Activated T-helper 1 cell treated with anti-CD3 and anti-CD28 coated beads, Interleukin-12 subunit alpha, Interleukin-12 subunit beta, Interleukin-2, Interleukin-4 antibody, amounts not matched to agents 30 ng/mL and 10 ng/mL and 1 ng/mL, durations not matched to agents 14 hours and 24 hours and 36 hours (primary cell): ENCODE measurements at places on chromosomes 7 and 10. TPM values are rescaled to one million over a fixed set of nuclear protein-coding genes. Genes with fewer than 3 reads are reported as not detected.

- no peaks in the 10 kb centered on the region for H3K36me3 ChIP-seq
- no peak overlapping the region for H3K27ac ChIP-seq
- H3K4me1 ChIP-seq: peaks cover 6% of the 10 kb centered on the region
- H3K27me3 ChIP-seq: no peaks in the 10 kb centered on the region
Measured at GRCh38 chr10:56622335-56622973, 261.4 kb upstream of the ZWINT start.

DNA sequence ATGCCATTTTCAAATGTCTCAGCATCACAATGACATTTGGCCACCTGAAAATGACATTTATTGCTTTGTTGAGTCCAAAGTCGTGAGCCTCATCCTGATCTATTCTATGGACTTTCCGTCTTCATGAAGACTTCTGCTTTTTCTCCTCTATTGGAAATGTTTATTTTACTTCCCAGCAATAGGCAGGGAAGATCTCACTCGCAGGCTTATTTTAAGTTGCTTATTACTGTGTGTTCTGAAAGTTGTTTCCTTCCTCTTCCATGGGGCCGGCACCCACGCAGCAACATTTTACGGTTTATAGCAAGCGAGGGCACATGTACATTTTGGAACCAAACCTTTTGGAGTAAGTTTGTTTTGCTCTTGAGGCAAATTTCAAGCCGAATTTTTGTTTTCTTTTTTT lies 221.0 kb upstream of the KLF6 start:
- peaks cover 8% of the 10 kb centered on the region for H3K27me3 ChIP-seq
- no peak overlapping the region for H3K27ac ChIP-seq
- no peak for DNase-seq
- H3K4me1 ChIP-seq: peaks cover 11% of the 10 kb centered on the region
- no peak overlapping the region for H3K4me3 ChIP-seq
- no peaks in the 10 kb centered on the region for H3K36me3 ChIP-seq

Gene EIF5AL1
- total RNA-seq: 0.34 and 0.59 TPM in 2 replicates

Gene C10orf67
- total RNA-seq: 0.18 TPM in 1 of 2 replicates, not detected in the other

- no peak overlapping the region for H3K27ac ChIP-seq
- H3K36me3 ChIP-seq: no peaks in the 10 kb centered on the region
- H3K4me1 ChIP-seq: no peaks in the 10 kb centered on the region
- H3K27me3 ChIP-seq: no peaks in the 10 kb centered on the region
- no peak overlapping the region for H3K4me3 ChIP-seq
Measured at GRCh38 chr7:147151661-147152060, 1035.1 kb downstream of the CNTNAP2 start.

DNA sequence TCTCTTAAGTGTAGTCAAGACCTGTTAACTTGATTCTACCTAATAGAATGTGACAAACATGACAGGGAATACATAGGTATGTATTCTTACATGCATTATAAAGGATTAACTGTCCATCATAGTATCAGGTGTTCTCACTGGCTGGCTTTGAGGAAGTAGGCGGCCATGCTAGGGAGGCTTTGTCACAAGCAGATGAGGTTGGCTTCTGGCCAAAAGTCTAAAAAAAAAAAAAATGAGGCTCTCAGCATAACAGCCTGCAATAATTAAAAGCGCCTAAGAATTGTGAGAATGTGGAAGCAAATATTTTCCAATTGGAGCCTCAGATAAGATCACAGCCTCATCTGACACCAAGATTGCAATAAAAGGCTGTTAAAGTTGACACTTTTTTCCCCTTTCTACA lies 1256.8 kb upstream of the SORCS1 start:
- H3K27me3 ChIP-seq: no peaks in the 10 kb centered on the region
- H3K4me3 ChIP-seq: no peak overlapping the region
- H3K36me3 ChIP-seq: no peaks in the 10 kb centered on the region
- H3K4me1 ChIP-seq: no peaks in the 10 kb centered on the region

GRCh38 chr10:119575991-119576390 lies 20.8 kb downstream of the TIAL1 start:
- H3K36me3 ChIP-seq: peaks cover 36% of the 10 kb centered on the region
- H3K27ac ChIP-seq: no peak overlapping the region
- no peak for DNase-seq
- H3K27me3 ChIP-seq: no peaks in the 10 kb centered on the region
- peaks cover 28% of the 10 kb centered on the region for H3K4me1 ChIP-seq

Gene NCF1
- total RNA-seq: 0.39 and 0.67 TPM in 2 replicates

DNA sequence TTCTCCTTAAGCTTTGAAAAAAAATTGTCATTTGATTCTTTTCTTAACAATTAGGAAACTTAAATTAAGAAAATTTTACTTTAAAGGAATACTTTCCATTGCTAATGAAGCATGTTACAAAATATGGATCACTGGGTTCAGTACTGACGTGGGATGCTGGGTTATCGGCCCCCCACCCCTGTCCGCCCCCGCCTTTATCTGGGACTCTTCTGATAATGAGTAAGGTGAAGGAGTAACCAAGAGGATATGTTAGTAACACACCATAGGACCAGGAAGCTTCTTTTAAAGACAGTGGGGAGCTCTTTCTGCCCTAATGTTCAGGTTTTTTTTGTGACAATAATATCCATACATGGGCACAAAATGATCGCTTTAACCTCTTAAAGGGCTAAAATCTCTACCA lies 29.7 kb downstream of the BEND7 start:
- no peak overlapping the region for H3K4me3 ChIP-seq
- no peaks in the 10 kb centered on the region for H3K4me1 ChIP-seq
- H3K36me3 ChIP-seq: no peaks in the 10 kb centered on the region

GRCh38 chr7:16586081-16586874 lies 59.3 kb downstream of the ANKMY2 start:
- H3K36me3 ChIP-seq: no peaks in the 10 kb centered on the region
- H3K4me3 ChIP-seq: no peak overlapping the region
- DNase-seq: no peak
- peaks cover 2% of the 10 kb centered on the region for H3K27me3 ChIP-seq

- no peaks in the 10 kb centered on the region for H3K36me3 ChIP-seq
- no peaks in the 10 kb centered on the region for H3K27me3 ChIP-seq
- no peak for DNase-seq
- no peak overlapping the region for H3K27ac ChIP-seq
Measured at GRCh38 chr7:136878878-136879277, 10.4 kb downstream of the CHRM2 start.

DNA sequence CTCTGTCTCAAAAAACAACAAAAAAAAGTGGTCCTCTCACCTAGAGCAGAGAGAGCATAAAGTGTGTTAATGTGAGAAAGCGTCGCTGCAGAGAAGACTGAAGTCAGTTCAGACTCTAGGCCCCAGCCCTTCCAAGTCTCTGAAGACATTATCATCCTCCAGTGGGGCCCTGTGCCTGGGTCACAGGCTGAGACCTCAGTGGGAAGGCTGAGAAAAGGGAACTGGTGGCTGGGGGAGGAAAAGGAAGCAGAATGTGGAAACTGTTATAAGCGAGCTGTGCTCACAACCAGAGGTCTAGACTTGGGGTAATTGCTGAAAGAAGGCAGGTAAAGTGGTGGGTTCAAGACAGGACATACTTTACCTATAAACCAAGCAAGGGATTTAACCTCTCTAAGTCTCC lies 4.9 kb upstream of the RRP12 start:
- H3K27me3 ChIP-seq: no peaks in the 10 kb centered on the region
- H3K4me1 ChIP-seq: peaks cover 16% of the 10 kb centered on the region
- H3K4me3 ChIP-seq: no peak overlapping the region
- H3K27ac ChIP-seq: no peak overlapping the region
- no peaks in the 10 kb centered on the region for H3K36me3 ChIP-seq

DNA sequence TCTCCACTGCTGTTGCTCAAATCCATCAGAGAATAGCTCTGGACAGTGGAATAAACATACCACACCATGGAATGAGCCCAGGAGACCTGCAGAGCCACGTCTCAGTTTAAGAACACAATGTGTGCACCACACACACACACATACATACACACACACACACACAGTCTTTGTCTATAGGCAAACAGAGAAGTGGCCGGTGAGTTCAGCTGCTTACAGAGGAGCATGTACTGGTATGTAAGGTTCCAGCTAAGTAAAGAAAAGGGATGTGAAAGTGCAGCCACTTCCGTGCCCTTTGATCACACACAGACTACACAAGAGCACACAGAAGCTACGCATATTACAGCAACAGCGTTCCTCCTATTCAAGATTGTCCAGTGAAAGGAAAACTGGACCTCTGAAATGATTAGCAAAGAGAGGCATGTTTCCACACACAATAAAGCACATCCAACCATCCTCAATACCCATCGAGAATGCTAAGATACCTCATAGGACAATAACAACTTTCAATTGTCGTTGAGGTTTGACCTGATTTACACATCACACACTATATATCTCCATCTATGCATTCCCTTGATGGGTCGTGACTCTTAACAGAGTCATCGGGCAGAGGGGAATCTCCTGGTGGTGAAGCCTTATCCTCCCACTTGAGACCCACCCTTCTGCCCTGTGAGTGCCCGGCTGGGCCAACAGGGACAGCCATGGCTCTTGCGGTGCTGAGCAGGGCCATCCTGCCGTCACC lies 23.6 kb downstream of the SLC35B4 start:
- DNase-seq: no peak
- no peaks in the 10 kb centered on the region for H3K27me3 ChIP-seq
- peaks cover 15% of the 10 kb centered on the region for H3K36me3 ChIP-seq

Gene PANK1
- total RNA-seq: 3.2 and 4.8 TPM in 2 replicates

DNA sequence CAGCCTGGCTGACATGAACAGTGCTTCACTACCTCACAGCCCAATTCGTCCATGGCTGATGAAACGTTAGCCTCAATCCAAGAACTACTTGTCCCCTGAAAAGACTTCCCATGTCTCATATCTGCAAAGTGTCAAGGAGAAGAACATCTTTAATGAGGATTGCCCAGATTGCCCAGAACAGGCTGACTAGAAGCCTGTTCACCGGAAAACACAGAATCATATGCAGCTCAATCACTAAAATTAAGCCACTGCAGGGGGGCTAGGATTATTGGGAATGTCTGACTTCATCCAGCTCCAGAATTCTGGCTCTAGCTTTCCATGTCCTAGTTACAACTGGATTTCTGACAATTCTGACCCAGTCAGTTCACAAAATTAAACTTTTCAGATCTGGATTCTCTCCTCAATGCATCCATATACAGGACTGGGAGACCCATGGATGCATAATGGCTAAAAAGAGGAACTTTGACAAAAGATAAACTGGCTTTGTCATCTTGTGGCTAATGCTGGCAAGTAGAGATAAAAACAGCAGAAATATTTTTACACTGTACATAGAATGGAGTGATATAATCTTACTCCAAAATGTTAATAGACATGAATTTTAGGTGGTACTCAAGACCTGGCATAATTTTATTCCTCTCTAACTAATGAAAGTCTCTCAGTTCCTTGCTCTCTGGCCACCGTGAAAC lies 467.0 kb upstream of the POT1 start:
- DNase-seq: no peak
- H3K27me3 ChIP-seq: no peaks in the 10 kb centered on the region
- H3K4me1 ChIP-seq: no peaks in the 10 kb centered on the region
- H3K4me3 ChIP-seq: no peak overlapping the region
- no peaks in the 10 kb centered on the region for H3K36me3 ChIP-seq
- no peak overlapping the region for H3K27ac ChIP-seq

Gene MOGAT3
- total RNA-seq: not detected in 2 replicates

Gene BTAF1
- 58.8 and 59.2 TPM in 2 replicates for total RNA-seq

Gene ZNF92
- 14.7 and 16.6 TPM in 2 replicates for total RNA-seq

DNA sequence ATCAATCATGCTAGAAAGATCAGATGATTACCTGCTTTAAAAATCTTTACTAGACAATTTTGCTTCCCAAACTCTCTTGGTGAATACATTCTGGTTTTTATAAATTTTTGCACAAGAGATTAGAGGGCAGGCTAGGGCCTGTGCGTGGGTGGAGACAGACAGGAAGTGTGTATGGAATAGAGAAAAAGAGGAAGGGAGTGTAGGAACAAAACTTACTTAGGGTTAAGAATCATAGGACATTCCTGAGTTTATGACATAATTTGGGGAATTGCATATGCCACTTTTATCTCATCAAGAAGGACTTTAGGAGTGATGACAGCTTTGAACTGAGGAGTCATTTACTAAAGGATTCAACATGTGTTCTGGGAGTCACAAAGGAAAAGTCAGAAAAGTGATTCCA lies 31.3 kb downstream of the LAMB1 start:
- no peak overlapping the region for H3K27ac ChIP-seq
- no peaks in the 10 kb centered on the region for H3K4me1 ChIP-seq
- H3K4me3 ChIP-seq: no peak overlapping the region
- H3K36me3 ChIP-seq: no peaks in the 10 kb centered on the region

Gene FAM25C
- not detected in 2 replicates for total RNA-seq

DNA sequence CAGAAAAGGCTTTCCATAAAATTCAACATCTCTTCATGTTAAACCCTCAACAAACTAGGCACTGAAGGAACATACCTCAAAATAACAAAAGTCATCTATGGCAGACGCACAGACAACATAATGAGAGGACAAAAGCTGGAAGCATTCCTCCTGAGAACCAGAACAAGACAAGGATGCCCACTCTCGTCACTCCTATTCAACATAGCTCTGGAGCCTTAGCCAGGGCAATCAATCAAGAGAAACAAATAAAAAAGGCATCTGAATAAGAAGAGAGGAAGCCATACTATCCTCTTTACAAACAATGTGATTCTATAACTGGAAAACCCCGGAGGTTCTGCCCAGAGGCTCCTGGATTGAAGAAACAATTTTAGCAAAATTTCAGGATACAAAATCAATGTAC lies 251.0 kb downstream of the MALRD1 start:
- DNase-seq: no peak
- H3K36me3 ChIP-seq: no peaks in the 10 kb centered on the region
- no peaks in the 10 kb centered on the region for H3K27me3 ChIP-seq
- no peaks in the 10 kb centered on the region for H3K4me1 ChIP-seq
- H3K27ac ChIP-seq: no peak overlapping the region
- no peak overlapping the region for H3K4me3 ChIP-seq

- H3K27ac ChIP-seq: no peak overlapping the region
- H3K4me1 ChIP-seq: peaks cover 41% of the 10 kb centered on the region
- DNase-seq: peak; percentile 63
- no peaks in the 10 kb centered on the region for H3K36me3 ChIP-seq
- no peaks in the 10 kb centered on the region for H3K27me3 ChIP-seq
Measured at GRCh38 chr10:67779465-67780203, 58.4 kb downstream of the DNAJC12 start.

DNA sequence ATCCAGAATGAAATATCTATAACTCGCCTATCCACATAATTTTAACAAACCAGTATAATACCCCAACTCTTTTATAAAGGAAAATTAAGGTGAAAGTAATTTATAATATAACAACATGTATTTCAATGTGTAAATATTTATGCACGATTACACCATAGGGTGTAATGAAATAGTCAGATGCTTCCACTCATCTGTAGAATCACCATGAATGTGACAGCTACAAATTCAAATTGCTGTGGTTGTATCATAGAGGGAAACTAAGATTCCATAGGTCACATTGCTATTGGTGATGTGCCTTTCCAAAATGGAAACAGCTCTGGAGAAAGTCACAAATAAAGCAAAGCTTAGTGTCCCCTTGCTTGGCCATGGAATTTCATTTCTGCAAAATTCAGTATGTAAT lies 95.7 kb downstream of the CPED1 start:
- no peaks in the 10 kb centered on the region for H3K4me1 ChIP-seq
- no peak overlapping the region for H3K27ac ChIP-seq
- no peak overlapping the region for H3K4me3 ChIP-seq
- no peak for DNase-seq
- peaks cover 6% of the 10 kb centered on the region for H3K27me3 ChIP-seq

GRCh38 chr7:155992538-155992937 lies 180.3 kb upstream of the SHH start:
- H3K36me3 ChIP-seq: no peaks in the 10 kb centered on the region
- no peak for DNase-seq
- no peak overlapping the region for H3K27ac ChIP-seq
- no peak overlapping the region for H3K4me3 ChIP-seq

Gene CALCR
- not detected in 2 replicates for total RNA-seq

- peaks cover 7% of the 10 kb centered on the region for H3K36me3 ChIP-seq
- no peak overlapping the region for H3K27ac ChIP-seq
- peaks cover 5% of the 10 kb centered on the region for H3K4me1 ChIP-seq
- DNase-seq: no peak
- H3K27me3 ChIP-seq: no peaks in the 10 kb centered on the region
Measured at GRCh38 chr10:74683067-74683466, 143.3 kb upstream of the KAT6B start.
